ENCODE measurements at places on chromosomes 2 and 18.

DNA sequence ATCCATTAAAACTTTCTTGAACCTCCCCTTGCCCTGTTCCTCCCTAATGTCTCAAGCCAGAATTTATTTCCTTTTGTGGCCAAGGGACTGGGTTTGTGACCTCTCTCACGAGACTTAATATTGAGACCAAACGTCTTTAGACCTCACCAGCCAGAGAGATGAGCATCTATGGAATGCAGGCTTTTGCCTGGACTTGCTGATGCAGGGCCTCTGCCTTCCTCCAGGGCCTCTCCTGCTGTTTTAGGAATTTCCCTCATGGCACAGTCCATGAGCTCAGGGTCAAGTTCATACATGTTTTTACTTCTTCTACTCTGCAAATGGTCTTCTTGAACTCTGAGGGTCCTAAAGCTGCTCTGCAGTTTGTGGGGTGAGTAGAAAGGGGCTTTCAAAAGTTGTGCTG lies 22.3 kb downstream of the IL1B start:
- no peak for DNase-seq

GRCh38 chr2:70959851-70960832 lies 18.3 kb upstream of the ANKRD53 start:
- DNase-seq, result no peak

DNA sequence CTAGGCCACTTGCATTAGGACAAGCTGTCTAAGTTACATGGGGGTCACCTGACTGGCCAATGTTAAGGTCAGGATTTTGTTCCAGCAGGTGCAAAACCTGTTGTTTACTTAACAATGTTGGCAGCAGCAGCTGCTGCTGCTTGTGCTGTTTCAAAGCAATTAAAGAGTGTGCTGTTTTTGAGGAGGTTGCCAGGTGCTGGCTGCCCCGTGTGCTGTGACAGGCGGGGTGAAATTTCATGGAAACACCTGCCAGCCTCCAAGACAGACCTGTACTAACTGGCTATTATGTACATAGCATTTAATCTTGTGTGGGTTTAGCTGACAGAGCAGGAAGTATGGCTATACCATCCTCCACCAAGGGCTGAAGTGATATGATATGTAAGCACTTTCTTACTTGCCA lies 224.9 kb downstream of the ASXL3 start:
- peak; percentile 99 for DNase-seq

- DNase-seq, result no peak
These were observed 51.8 kb downstream of the ROCK2 start for GRCh38 chr2:11292464-11293255.

DNA sequence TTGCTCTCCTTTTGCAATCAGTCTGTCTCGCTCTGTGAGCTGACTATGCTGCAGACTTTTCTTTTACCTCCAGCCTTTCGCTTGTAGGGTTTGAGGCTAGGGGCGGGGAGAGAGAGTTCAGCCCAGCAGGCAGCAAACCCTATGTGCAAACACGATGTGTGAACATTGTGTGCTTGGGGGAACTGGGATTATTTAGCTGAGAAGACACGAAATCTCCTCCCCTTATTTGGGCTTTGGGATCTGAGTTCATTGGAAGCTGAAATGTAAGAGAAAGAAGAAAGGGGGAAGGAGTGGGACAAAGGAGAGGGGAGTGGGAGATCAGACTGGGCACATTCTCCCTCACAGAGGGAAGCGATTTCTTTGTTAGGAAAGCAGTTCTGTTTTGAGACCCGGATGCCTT lies 189.6 kb upstream of the TNP1 start:
- DNase-seq, result peak; percentile 50

DNA sequence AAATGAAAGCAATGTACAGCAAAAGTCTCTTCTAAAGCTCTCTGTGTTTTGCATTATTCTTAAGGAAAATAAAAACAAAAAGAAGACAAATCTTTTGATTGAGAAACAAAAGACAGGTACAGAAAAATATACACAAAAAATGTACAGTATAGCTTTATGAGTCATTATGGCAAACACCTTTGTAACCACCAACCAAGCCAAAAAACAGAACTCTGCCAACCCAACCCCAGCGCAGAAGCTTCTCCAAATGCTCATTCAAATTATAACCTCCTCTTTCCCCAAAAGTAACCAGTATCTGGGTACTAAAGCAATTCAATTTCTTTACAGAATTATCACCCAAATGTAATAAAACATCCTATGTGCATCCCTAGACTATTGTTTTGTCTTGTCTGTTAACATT lies 255.9 kb upstream of the STON1 start:
- no peak for DNase-seq

GRCh38 chr18:36211612-36212065 lies 24.3 kb downstream of the MOCOS start:
- no peak for DNase-seq

All from NCI-H510A treated with DMSO at 0.1 percent for 48 hours (cell line).